ENCODE measurements at places on chromosomes 2 and 18. TPM values are rescaled to one million over a fixed set of nuclear protein-coding genes. Genes with fewer than 3 reads are reported as not detected.

Gene IL18RAP
- total RNA-seq, result not detected

Gene STARD6
- total RNA-seq, result not detected

Gene RAB10
- total RNA-seq, result 150 TPM

Gene NAGK
- 36.5 TPM for total RNA-seq

Gene PROKR1
- total RNA-seq, result not detected

Gene ARHGAP25
- total RNA-seq, result 3.0 TPM

Gene FAM228A
- not detected for total RNA-seq

Gene L3MBTL4
- total RNA-seq, result 0.57 TPM

Gene LINC00305
- not detected for total RNA-seq

Gene CCDC74B
- total RNA-seq, result 0.66 TPM

Gene MALL
- total RNA-seq, result 102 TPM

Gene COA5
- 23.0 TPM for total RNA-seq

Gene CTAGE1
- total RNA-seq, result not detected

Gene NTSR2
- total RNA-seq, result not detected

Gene IL36RN
- not detected for total RNA-seq

Gene UGT1A10
- not detected for total RNA-seq

Gene ALPG
- not detected for total RNA-seq

Gene KCNJ3
- total RNA-seq, result not detected

Gene LOXL3
- 0.72 TPM for total RNA-seq

Gene UGT1A4
- not detected for total RNA-seq

Data from thoracic aorta endothelial cell (primary cell).